ENCODE measurements at places on chromosomes 3 and 15. TPM values are rescaled to one million over a fixed set of nuclear protein-coding genes. Genes with fewer than 3 reads are reported as not detected.
A peak's percentile ranks its signal among the peaks of the same experiment; 100 is the strongest.

DNA sequence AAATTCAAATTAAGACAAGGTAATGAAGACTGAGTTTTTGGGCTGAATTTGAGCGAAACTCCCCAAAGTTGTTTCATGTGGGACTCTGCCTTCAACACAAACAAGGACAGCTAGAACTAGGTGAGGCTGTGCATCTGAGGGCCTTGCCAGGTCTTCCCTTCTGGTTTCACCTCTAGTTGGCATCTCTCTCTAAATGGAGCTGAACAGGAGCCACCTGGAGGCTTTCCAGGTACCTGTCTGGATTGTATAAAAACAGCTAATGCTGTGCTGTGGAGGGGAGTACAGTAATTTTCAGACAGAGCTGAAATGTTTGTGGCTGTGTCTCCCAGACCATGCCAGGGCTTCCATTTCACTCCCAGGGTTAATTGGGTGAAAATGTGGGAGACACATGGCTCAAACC, 27.1 kb downstream of the TRIM71 start:
- DNase-seq = no peak

- no peak for DNase-seq
Observed at GRCh38 chr3:138943724-138944653, 2.9 kb downstream of the FOXL2 start.

GATA2 gene
- total RNA-seq = 0.25 TPM

ATP11B gene
- total RNA-seq = 49.6 TPM

DNA sequence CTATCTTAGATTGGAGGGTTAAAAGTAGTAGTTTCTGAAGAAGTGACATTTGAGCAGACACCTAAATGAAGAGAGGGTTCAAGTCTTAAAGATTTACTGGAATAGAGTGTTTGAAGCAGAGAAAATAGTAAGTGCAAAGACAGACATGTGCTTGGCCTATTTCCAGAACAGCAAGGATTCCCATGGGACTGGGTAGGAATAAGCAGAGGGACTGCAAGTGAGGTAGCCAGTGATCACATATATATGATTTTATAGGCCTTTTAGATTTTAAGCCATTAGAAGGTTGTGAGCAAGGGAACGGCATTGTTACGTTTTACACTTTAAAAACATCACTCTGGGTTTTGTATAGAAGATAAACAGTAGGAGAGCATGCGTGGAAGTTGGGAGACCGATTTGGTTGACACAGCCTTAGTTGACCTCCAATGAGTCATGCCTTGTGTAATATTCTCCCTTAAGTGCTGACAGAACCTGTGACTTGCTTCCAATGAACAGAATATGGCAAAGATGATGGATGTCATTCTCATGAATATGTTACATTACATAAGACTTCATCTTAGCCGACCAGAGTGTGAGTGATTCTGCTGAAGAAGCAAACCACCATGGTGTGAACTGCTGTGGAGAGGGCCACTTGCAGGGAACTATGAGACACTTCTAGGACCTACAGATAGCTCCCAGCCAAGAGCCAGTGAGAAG, 37.1 kb upstream of the SLC4A7 start:
- DNase-seq = no peak

ZNF660 gene
- total RNA-seq = 0.59 TPM

DNA sequence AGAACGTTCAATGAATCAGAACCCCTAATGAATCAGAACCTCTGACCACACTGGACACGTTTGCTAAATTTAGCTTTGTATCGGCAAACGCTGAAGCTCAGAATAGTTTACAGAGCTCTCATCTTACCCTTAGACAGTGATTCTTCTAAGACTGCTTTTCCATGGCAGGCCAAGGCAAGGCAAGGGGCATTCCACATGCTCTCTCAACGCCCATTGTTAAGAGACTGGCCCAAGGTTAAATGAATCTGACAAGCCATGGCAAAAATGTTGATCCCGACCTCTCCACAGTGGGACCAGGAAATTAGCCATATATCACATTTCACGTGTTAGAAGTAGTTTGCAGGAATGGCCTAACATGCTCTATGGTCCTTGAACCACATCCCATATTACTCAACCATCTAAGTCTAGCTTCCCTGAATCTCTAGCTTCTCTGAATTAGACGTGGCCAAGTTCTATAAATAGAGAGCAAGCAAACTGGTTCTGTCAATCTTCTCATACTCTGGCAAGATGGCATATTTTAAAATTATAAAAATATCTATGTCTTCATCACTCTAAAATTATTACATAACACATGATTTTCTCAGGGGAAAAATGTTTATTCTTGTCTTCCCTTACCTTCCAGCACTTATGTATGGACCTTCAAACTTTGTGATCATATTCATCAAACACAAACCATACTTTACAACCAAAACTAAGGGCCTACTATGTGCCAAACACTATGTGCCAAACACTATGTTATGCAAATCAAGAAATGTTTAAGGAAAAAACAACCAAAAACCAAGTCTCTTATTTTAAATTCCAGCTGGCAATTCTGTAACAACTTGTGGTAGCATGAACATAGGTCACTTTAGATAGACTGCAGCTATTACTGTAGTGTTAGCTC, 54.3 kb downstream of the AAGAB start:
- no peak for DNase-seq

DNA sequence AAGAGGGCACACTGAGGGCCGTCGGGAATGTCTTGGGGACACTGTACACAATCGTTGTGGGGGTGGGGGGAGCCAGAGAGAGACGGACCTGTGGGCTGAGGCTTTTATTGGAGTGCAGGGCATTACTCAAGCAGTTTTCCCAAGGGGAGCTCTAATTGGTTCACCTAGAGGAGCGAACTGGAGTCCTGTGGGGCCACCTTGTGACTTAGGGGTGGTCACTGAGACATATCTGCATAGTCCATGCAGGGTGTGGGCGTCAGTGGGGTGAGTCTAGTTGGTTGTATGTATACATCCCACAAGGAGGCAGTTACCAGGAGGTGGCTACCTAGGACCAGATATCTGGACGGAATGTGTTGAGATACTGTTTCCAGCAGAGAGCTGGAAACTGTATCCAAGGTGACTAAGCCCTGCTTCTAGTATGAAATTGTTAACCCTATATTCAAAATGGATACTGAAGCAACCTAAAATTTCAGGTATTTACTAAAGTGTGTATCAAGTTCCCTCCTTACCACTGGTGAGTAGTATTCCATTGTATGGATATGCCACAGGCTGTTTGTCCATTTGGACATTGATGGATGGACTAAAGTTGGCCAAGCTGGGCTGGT, 2.6 kb upstream of the PIGZ start:
- peak; percentile 67 for DNase-seq

- no peak for DNase-seq
Observed at GRCh38 chr15:59933607-59934006, 70.5 kb upstream of the FOXB1 start.

PDZRN3 gene
- 1.0 TPM for total RNA-seq

- DNase-seq = no peak
Observed at GRCh38 chr3:141109751-141110150, 58.6 kb downstream of the SPSB4 start.

MINAR1 gene
- 0.14 TPM for total RNA-seq

DNA sequence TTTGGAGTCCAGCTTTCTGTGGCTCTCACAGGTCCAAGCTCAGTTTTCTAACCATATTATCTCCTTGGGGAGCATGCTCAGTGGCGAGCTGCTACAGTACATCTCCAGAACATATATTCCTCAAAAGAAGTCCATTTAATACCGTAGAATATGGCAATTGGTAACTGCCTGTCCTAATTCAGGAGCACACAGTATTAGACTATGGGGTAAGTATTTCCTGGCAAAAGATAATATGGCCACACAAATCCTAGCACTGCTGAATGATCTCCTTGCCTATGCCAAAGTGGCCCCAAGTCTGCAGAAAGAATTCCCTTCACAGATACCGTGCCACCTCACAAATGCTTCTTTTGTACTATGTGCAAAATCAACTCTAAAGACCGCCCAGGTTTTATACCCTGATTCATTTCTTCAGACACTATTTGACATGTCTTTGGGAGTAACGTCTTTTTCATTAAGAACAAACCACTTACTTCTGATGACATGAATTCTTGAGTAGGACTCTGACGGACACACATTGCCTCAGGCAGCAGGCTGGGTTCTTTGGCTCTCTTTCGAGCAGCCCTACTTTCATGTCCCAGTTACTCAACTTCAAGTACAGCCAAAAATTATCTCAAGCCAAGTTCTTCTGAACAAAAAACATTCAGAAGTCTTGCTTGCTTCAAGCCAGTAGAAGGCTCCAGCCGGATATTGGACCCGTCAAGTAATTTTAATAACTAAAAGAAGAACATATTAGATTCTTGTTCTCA, 368.3 kb upstream of the DCBLD2 start:
- DNase-seq = no peak

GRCh38 chr15:90231028-90232017, 2.4 kb downstream of the CIB1 start:
- DNase-seq = no peak

GOLGA6L4 gene
- 0.23 TPM for total RNA-seq

- no peak for DNase-seq
Observed at GRCh38 chr3:193548406-193548805, 6.3 kb downstream of the ATP13A4 start.

C3orf49 gene
- not detected for total RNA-seq

RPL14 gene
- 169 TPM for total RNA-seq

All from liver (tissue), 10 donors.